T follicular helper cell (primary cell): ENCODE measurements at places on chromosomes 7 and 10.

DNA sequence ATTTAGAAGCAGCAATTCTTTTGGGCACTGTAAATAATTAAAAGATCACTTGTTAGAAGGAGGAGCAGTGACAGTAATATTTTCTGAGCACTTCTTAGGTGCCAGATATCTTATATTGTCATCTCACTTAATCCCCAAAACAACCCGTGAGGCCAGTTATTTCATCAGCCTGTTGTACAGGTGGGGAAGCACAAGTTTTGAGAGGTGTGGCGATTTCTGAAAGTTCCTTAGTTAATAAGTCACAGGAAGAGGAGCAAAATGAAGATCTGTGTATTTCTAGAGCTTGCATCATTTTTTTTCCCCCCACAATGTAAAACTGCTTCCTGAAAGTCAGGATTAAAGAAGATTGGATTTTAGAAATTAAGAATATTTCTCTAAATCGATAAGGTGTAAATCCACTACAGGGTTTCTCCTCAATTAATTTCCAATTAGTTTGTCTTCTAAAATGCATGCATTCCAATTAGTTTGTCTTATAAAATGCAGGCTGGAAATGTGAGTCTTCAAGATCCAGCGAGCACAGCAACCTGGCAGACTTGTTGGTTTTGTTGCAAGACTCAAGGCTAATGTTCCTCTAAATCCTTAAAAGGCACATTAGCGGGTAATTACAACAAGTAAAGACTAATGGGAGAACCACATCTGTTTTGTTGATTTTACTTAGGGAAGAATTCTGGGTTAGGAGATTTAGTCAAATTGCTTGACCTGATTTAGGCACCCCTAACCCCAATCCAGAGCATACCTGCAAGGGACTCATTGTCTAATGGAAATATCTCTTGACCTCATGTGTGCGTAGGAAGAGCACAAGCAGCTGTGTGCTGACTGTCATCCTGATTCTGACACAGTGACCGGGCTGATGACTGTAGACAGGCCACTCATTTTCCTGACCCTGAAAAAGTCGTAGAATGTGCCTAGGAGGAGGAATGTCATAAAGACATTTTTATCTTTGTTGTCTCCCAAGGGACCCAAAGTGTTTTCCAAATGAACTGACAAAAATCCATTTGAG is 272.0 kb downstream of the BAMBI start:
- no peak for DNase-seq

DNA sequence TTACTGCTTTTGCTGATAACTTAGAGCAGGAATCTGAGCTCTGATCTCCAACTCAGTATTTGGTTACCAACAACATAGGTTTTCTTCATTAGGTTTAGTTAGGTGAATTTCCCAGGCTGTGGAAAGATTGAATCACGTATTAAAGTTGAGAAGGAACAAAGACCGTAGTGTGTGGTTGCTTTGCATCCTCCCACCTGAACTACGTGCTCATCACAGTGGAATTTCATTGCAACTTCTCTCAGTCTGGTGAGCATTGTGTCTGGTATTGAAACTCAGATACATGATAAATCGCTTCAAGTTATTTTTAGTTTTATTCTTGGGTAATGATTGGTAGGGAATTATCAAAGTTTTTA is 139.4 kb upstream of the AKR1E2 start:
- no peak for DNase-seq

DNA sequence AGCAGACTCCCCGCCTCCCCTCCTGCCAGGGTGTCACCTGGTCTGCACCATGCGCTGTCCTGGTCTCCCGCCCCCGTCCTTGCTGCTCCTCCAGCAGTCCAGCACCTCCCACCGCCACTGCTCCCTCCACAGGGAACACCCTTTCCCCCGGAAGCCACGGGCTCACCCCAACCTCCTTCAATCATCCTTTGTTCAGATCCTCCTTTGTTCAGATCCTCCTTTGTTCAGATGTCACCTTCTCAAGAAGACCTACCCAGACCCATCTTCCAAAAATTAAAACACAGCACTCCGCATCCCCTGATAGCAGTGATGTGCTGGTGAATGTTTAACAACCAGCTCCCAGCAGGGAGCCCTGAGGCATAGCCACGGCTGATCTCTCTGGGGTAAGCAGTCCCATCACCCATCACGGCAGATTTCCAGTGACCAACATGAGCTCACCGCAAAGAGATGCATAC is 237.7 kb downstream of the USP6NL start:
- no peak for DNase-seq

DNA sequence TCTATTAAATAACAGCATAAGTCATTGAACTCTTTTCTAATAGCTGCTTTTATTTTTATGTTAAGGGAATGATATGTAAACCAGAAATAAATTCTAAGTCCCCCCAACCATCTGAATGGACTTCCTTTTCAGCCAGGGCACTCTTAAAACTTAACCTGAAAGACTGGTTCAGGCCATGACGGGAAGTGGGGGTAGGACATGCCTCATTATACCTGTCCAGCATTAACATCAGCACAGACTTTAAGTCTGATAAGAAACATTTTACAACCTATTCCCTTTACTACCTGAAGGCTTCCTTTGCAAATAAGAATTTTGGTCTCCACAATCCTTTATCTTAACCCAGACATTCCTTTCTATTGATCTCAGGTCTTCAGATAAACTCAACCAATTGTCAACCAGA is 56.0 kb upstream of the CYP2C18 start:
- DNase-seq = no peak

- no peak for DNase-seq
Observed at GRCh38 chr7:38262545-38262944, 10.9 kb downstream of the TARP start.

DNA sequence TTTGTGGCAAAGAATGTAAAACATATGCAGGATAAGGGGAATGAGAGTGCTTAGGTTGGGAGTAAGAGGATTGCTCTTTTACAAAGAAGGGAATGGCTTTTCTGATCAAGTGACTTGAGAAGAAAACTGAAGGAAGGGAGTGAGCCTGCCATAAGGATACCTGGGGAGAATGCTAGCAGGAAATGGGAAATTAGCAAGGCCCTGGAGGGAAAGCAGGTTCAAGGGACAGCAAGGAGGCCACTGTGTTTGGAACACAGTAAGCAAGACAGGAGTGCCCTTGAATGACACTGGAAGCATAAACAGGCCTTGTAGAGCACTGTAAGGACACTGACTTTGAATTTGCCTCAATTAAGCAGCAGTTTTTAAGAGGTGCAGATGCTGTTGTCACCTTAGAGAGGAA is 1069.9 kb downstream of the DNAJB9 start:
- no peak for DNase-seq

- DNase-seq = no peak
Observed at GRCh38 chr10:113133497-113134115, 183.6 kb downstream of the TCF7L2 start.

GRCh38 chr7:56105508-56105907 is 768 bp downstream of the CHCHD2 start:
- DNase-seq = peak; percentile 17

GRCh38 chr10:78559661-78560340 is 509.0 kb upstream of the ZMIZ1 start:
- no peak for DNase-seq

DNA sequence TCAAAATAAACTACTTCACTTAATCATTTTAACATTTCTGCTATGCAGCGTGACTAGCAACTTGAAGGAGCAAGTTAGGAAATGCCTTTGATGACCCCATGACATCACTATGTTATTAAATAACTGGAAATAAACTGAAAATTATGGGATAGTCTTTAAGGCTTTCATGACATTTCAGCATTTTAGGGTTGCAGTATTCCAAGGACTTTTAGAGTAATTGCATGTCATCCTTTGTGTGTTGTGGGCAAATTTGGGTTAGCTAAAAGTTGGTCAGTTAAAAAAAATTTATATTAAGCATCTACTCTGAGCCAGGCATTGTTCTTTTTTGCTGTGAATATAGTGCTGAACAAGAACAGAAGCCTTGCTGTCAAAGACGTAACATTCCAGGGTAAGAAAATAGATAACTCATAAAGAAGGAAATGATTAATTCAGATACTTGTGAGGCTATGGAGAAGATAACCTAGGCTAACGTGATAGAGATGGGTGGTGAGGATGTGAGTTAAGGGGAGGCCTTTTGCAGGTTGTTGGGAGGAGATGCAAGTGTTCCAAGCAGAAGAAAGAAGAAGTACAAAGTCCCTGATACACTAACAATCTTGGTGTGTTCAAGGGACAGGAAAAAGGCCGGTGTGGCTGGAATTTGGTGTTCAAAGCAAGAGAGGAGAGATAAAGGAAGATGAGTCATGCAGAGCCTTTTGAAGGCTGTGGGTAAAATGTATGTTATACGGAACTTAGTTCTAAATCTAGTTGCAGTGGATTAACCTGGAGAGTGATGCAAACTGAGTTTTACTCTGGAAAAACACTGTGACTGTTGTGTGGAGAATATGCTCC is 610.2 kb downstream of the AUTS2 start:
- DNase-seq = no peak

DNA sequence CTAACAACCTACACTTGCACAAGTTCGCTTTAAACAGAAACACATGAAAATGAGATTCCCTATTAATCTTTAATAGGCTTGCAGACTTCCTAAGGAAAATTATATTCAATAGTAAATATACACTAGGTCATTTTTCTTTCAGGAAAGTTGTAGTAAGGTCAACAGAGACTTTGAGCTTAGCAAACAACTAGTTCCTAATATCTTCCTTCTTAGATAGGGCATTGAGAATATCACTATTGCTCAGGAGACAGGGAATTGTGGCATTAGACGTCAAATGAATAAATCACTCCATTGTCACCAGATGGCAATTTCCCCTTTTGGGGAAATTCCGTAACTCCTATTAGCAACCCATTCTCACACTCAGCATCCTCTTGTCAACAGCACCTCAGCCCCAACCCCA is 164.9 kb downstream of the GFRA1 start:
- no peak for DNase-seq

GRCh38 chr10:70832852-70833528 is 17.2 kb downstream of the SGPL1 start:
- DNase-seq = no peak

DNA sequence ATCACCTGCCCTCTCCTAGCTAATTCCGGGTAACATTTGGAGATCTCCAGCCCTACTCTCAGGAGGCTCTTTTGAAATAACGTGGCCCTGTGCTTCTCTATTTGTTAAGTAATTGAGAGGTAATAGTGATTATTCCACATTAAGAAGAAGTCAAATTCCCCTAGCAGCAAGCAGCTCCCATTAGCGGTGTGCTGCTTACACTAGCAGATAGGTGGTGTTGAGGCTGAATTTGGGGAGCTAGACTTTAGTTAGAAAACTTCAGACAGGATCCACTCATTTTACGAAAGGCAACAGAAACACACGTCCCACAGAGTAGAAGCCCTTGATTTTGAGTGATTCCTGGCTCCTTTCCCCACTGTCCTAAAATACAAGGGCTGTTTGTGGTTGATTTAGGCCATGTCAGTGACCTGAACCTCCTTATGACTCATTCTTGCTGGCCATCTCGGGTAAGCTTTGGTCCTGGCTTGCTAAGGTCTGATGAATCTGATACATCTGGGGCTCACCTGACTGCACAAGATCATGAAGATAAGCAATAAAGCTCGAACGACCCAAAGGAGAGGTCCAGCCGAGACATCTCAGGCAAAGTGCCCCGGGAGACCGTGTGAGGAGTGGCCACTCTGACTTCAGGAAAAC is 77.2 kb downstream of the FAM204A start:
- no peak for DNase-seq

GRCh38 chr7:17139081-17139480 is 159.4 kb upstream of the AHR start:
- DNase-seq = no peak

DNA sequence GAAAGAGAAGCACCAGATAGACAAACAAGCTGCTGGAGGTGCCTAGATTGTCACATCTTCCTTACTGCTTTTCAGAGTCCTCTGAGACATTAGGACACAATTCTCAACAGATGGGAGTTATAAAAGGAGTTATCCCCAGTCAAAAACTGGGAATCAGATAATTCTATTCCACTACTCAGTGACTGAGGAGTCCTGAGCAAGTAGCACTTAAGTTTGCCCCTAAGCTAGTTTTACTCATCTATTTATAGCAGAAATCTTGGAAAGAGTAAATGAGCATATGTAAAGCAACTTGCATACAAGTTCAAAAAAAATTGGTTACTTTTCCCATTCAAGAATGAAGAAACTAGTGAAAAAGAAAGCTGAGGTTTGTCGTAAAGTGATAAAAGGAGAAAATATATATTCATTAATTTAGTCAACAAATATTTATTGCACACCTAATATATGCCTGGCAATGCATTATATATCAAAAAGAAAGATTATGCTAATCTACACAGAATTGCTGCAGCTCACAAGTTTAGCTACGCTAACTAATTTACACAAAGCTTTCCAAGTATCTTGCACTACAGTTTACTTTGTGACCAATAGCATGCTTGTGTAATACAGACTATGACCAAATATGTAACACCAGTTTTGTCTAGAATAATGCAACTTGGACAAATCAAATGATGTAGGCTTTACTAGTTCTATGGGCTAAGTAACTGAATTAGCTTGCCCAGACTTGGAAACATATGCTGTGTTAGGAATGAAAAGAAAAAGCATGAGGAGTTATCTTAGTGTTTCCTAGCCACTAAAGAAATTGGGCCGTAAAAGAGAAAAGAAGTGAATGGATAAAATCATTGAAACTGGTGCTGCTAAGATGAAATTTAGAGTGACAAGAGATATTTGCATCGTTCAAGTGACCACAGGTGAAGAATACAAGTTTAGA is 106.3 kb downstream of the GRM3 start:
- DNase-seq = no peak

DNA sequence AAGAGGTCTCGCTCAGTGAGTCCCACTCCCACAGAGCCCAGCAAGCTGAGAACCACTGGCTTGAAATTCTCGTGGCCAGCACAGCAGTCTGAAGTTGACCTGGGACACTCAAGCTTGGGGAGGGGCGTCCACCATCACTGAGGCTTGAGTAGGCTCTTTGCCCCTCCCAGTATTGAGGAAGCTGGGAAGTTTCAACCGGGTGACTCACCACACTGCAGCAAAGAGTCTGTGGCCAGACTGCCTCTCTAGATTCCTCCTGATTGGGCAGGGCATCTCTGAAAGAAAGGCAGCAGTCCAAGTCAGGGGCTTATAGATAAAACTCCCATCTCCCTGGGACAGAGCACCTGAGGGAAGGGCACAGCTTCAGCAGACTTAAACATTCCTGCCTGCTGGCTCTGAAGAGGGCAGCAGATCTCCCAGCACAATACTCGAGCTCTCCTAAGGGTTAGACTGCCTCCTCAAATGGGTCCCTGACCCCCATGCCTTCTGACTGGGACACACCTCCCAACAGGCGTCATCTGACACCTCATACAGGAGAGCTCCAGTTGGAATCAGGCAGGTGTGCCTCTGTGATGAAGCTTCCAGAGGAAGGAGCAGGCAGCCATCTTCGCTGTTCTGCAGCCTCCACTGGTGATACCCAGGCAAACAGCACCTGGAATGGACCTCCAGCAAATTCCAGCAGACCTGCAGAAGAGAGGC is 970.9 kb upstream of the LRRN3 start:
- DNase-seq = no peak
